Anterior cingulate cortex (tissue), 58 donors: ENCODE measurements at places on chromosomes 6 and 20.

- DNase-seq, result no peak
These were observed 159.6 kb upstream of the PMEPA1 start for GRCh38 chr20:57869291-57869950.

DNA sequence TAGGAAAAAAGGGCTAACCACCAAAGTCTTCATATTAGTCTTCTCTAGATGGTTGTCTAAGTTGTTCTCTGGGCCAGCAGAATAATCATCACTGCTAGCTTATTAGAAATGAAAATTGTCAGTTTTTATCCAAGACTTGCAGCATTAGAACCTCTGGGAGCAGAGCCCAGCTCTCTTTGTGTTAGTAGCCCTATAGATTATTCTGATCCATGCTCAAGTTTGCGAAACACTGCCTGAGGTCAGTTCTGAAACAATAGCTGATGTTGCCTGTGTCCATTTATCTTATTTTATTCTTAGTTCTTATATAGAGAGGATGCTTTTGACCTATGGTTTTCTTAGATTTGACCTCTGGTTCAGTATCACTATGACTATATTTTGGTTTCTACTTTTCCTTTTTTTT, 66.9 kb downstream of the BCKDHB start:
- no peak for DNase-seq

DNA sequence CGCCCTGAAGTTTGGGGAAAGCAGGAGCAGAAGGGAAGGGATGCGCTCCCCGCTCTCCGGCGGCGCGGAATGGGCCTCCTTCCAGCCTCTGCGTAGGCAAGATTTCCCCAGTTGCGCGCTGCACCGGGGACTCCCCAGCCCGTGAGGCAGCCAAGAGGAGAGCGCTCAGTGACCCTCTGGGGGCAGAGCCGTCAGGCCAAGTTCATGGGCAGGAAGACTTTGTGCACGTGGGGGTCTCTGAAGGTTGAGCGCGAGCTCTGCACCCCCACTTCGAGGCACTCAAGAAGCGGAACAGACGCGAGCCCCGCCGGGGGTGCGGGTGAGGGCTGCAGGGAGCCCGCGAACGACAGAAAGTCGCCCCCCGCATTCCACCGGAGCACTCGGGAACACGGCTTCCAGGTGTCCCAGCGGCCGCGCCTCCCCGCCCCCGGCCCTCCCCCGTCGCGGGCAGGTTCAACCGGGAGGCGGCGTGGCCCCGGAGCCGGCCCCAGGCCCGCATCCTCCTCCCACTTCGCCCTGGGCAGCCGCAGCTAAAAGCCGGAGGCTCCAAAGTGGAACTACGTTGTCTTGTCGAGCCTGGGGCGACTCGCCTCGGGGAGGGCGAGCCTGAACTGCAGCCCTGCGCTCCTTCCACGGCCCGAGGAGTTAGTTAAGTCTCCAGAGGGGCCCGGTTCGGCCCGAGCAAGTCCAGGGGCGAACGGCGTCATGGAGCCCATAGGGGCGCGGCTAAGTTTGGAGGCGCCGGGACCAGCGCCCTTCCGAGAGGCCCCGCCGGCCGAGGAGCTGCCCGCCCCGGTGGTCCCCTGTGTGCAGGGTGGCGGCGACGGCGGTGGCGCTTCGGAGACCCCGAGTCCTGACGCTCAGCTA, at the start of gene PPP1R3G:
Gene PPP1R3G, plus strand, starts transcription at position 561 of the 867 bp plus-strand sequence. Its CDS starts 145 bp downstream, at position 706.
- DNase-seq, result no peak

- no peak for DNase-seq
These were observed 178.4 kb upstream of the EYA4 start for GRCh38 chr6:133062696-133063306.

DNA sequence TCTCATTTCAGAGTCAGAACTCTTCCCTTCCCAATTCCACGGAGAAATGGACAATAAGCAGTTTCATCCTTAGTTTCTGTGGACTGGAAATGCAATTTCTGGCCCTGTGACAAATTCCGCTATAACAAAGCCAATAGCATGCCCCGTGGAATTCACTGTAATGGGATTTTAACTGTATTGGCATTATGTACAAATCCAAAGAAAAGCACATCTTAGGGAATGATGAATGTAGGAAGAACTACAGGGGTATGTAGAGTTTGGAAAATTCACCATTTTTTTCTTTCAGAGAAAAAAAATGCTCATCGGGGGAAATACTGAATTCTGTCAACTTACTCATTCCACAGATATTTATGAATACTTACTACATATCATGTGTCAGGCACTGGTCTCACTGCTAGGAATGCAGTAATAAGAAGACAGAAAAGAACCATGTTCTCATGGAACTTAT, 43.5 kb downstream of the KIF6 start:
- no peak for DNase-seq

- DNase-seq, result no peak
These were observed 59.9 kb upstream of the MAP7 start for GRCh38 chr6:136609873-136610706.

DNA sequence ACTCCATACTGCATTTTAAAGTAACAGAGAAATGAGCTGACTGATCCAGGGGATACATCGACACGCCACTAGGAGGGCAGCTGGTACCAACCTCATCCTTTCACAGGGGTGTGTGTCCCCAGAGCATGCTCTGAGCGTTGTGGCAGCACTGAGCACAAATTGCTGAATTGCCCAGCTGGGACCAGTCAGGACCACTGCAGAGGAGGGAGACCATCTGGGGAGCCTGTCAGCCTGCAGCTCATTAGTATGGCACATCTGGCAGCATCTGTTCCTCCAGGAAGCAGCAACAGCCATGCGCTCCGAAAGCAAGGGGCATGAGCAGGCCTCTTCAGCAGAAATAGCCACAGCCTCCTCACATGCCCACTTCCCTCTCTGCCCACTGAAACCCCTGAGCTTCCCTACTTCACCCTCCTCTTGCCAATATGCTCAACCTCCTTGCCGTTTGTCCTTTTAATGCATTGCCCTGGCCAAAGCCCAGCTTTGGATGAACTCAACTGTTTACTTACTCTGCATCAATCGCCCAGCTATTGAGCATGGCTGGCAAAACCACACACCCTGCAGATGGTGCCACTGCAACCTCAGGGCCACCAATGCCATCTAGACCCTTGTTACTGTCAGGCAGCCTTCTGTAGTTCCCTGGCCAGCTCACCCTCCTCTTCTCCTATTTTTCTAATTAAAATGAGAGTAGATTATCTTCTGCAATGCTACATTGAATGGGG, 77.6 kb upstream of the NEDD9 start:
- no peak for DNase-seq

DNA sequence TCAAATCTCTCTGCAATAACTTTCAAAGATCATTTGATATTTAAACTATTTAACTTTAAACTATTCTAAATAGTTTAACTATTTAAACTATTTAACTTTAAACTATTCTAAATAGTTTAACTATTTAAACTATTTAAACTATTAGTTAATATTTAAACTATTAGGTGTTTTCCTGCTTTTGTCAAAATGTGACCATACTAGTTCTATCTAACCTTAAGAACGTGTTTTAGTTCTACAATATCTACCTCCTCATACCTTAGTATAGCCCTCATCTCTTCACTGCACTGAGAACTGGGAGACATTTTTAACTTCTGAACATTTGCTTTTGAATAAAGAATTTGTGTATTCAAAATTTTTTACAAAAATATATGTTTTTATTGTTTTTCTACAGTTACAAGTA, 429.1 kb downstream of the ADGRB3 start:
- no peak for DNase-seq

DNA sequence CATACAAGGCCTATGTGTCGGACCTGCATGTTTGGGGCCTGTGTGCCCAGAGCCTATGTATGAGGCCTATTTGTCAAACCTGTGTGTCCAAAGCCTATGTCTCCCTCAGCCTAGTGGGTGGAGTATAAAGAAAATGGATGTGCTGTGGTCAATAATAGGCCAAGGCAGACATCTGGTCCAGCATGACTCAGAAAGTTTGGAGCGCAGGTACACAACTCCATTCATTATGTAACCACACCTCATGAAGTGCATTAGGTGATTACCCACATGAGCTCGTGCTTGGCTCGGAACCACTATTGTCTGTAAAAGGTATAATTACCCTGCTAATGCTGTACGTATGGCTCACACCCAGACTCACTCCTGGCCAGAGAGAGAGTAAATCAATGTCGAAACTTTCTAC, 302.4 kb upstream of the POU3F2 start:
- DNase-seq, result no peak

DNA sequence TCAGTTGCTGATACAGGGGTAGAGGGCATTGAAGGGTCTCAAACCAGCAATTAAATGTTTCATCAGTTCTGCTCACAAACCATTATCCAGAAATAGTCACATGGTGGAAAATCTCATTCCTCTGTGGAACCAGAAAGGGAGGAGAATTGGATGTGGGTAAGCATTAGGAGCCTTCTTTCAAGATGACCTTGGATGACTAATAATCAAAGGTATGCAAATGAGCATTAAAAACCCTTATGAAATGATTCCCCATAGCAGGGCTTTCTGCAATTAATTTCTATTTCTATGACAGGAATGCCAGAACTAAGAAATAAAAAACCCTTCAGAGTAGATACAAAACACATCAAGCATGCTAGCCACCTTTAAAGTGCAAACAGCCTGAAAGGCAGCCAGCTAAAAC, 37.4 kb upstream of the HCRTR2 start:
- no peak for DNase-seq

DNA sequence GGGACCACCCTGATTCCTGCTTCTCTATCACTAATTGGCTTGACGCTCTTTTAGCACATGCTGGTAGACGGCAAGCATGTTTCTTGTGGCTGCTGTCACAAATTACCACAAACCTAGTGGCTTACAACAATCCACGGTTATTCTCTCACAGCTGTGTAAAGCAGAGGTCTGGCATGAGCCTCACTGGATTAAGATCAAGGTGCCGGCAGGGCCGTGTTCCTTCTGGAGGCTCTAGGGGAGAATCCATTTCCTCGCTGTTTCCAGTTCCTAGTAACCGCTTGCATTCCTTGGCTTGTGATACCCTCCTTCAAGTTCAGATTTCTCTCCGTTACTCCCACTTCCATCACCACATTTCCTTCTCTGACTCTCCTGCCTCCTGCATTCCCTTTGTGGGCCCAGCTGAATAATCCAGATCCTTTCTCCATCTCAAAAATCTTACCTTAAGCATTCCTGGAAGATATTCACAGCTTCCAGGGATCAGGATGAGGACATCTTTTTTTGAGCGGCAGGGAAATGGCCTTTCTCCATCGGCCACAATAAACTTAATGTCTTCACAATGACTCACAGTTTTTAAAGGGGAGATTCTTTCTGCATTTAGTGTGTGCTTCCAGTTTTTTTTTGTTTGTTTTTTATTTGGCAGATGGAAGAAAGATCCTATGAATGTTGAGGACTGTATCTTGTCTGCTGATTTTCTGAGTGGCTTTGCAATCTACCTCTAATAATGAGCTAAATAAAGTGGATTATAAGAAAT, 39.9 kb downstream of the BMP6 start:
- no peak for DNase-seq
